Activated T-cell treated with anti-CD3 and anti-CD28 coated beads, Interleukin-2, amount 50 U/mL, for 4 hours (primary cell): ENCODE measurements at places on chromosomes 12 and 14. TPM values are rescaled to one million over a fixed set of nuclear protein-coding genes. Genes with fewer than 3 reads are reported as not detected.

The TCL1B gene
- not detected for total RNA-seq

The CHMP4A gene
- 71.7 TPM for total RNA-seq

The PIK3C2G gene
- total RNA-seq = not detected

The RNF31 gene
- total RNA-seq = 108 TPM

The NANOG gene
- 0.33 TPM for total RNA-seq

The GLI1 gene
- total RNA-seq = 1.7 TPM

The LBHD2 gene
- total RNA-seq = not detected

The HPD gene
- total RNA-seq = 0.27 TPM

The DTD2 gene
- total RNA-seq = 31.8 TPM

The FOXN4 gene
- total RNA-seq = not detected

The IGF1 gene
- 0.51 TPM for total RNA-seq

The SDSL gene
- not detected for total RNA-seq

The MANSC4 gene
- not detected for total RNA-seq

The KLHL33 gene
- not detected for total RNA-seq

The HOXC12 gene
- total RNA-seq = not detected

The TPPP2 gene
- not detected for total RNA-seq

The SLC39A2 gene
- 0.53 TPM for total RNA-seq

The EIF2S3B gene
- total RNA-seq = 1.2 TPM

The SERPINA12 gene
- total RNA-seq = not detected

The CFAP73 gene
- total RNA-seq = 0.29 TPM

The KRT74 gene
- total RNA-seq = not detected

The SCFD1 gene
- total RNA-seq = 76.9 TPM

The SLC25A21 gene
- total RNA-seq = not detected

The MAP1LC3B2 gene
- total RNA-seq = 1.5 TPM

The KIF26A gene
- 0.24 TPM for total RNA-seq

The TMEM117 gene
- total RNA-seq = 2.0 TPM

The EEA1 gene
- total RNA-seq = 20.1 TPM

The USP44 gene
- 4.9 TPM for total RNA-seq

The GABARAPL1 gene
- total RNA-seq = 6.3 TPM

The FAM222A gene
- 4.8 TPM for total RNA-seq

The TMTC2 gene
- 1.0 TPM for total RNA-seq

The DHRS2 gene
- total RNA-seq = 1.7 TPM
